Activated T-cell treated with anti-CD3 and anti-CD28 coated beads for 4 hours (primary cell): ENCODE measurements at places on chromosomes 1 and 21.

DNA sequence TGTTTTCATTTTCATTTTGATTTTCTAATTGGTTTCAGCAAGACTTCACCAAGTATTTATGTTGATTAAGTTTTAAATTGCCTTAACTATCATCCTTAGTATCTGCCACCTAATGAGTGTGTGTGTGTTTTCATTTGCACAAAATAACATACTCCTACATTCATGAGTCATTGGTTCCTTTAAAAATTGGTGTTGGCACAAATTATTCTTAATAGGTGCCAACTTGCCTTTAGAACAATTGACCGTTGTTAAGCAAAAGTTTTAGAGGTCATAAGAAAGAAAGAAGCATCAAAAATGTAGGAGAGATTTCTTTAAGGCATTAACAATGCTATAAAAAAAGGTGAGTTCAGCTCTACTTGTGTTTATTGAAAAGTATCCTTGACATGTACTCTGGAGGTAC is 77.5 kb downstream of the FNBP1L start:
- DNase-seq, result no peak

GRCh38 chr1:159854116-159854692 is 8.3 kb downstream of the VSIG8 start:
- DNase-seq, result peak; percentile 3

DNA sequence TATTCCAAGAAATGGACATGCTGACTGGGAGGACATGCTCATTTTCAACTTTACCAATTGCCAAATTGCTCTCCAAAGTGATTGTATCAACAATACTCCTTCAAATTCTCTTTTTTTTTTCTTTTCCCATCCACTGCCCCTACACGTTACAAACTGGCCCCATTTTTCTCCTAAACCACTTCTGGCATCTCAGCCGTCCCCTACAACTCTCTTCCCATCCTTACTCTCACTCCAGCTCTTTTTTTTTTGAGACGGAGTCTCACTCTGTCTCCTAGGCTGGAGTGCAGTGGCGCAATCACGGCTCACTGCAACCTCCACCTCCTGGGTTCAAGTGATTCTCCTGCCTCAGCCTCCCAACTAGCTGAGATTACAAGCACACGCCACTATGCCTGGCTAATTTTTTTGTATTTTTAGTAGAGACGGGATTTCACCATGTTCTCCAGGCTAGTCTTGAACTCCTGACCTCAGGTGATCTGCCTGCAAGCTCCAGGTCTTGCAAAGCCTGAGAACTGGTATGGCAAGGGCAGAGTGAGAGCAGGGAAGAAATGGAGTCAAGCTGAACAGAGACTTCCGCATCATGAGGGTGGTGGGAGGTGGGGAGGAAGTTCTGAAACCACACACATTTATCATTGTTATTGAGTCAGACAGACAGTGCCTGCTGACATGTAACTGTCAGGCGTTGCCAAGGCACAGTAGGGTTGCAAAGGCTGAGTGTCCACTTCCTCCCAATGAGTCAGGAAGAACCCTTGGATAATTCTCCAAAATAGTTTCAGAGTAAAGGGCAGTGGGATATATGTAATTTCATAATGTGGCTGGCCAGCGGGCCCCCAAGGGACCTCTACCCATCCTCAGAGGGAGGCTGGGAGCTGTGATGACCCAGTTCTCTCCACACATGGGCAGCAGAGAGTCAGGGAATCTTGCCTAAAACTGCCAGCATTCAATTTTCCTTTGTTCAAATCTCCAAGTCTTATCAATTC is 17.4 kb downstream of the CELA3A start:
- DNase-seq, result peak; percentile 57

DNA sequence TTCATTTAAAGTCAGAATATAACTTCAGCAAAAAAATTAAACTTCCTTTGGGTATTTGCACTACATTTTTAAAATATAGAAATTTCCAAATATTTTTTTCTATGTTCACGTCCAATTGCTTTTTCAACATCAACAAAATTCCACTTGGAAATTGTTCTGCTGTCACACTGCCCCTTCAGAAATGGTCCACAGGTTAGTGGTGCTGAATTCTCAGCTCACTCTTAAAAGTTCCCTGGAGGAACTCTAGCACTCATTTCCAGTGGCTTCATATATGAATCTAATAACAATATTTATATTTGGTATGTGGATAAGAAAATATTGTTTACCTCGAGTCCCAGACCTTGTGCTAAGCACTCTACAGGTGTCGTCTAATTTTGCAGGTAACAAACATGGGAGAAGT is 27.4 kb upstream of the VAV3 start:
- no peak for DNase-seq

GRCh38 chr1:163172596-163172995 is 30.1 kb downstream of the RGS5 start:
- no peak for DNase-seq

DNA sequence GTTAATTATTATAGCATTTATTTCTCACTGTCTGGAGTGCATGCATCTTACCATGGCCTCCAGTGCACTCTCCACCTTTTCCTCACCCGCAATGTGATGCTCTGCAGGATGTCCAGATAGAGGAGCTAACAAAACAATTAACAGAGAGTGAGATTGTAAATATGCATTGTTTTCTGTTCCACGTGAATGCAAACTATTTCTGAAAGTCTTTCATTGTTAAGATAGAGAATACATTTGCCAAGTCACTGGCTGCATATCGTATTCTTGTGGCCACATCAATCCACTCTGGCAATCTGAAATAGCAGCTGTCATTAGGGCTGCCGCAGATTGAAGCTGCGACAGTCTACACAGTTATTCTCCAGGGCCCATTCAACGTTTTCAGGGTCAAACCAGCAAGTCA is 143.8 kb downstream of the DUSP10 start:
- DNase-seq, result no peak

GRCh38 chr1:208190784-208191183 is 53.4 kb downstream of the PLXNA2 start:
- no peak for DNase-seq

DNA sequence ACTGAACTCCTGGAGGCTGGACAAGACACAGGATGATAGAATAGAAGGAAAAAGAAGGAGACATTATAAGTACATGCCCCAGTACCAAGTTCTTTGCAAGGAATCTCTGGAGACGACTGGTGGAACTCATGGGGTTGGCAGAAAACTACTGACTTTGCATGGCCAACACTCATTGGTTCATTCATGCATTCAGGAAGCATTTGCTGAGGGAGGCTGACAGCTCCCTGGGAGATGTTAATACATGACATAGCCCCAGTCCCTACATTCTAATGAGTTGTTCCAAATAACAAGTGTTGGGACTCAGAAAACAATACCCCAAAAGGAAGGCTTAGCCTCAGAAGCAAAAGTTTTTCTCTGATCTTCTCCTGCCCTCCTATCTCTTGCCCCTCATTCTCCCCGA is 172.8 kb upstream of the IRF2BP2 start:
- no peak for DNase-seq

- no peak for DNase-seq
These were observed 66.0 kb upstream of the EFHD2 start for GRCh38 chr1:15343729-15344128.

GRCh38 chr1:66359815-66360214 is 174.1 kb upstream of the SGIP1 start:
- no peak for DNase-seq

GRCh38 chr1:197599789-197600188 is 175.5 kb downstream of the DENND1B start:
- no peak for DNase-seq

- no peak for DNase-seq
These were observed 263.2 kb downstream of the TM2D1 start for GRCh38 chr1:61461406-61462384.

DNA sequence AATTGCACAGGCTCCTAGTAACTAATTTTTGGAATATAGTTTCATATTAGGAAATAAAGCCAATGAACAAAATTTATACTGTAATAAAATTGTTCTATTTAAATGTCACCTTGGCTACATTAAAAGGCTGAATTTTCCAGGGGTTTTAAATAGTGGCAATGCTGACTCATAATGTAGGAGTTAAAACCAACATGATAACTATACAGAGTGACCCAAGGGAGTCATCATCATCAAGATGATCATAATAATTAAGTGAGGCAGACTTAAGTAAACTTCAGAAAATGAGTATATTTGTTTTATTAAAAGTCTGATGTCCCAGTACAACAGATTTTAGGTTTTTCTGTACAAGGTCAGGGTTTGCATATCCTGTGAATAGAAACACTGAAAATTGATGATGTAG is 183.4 kb downstream of the PLPPR4 start:
- no peak for DNase-seq

DNA sequence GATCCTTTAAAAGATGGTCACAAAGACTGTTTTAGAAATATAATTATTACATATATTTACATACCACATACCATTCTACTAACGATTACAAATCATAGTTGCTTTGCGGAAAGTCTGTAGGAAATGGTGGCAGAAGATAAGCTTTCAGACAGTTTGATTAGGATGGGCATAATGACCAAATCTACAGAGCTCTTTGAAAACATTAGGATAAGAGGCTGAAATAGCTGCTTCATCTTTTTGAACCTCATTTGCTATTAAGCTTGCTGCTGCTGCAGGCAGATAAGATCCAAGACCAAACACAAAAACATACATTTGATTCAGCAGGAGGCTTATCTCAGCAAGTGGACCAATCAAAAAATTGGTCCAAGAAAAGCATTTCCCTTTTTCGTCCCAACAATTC is 47.1 kb downstream of the DDAH1 start:
- DNase-seq, result no peak

GRCh38 chr1:73766786-73767348 is 431.1 kb downstream of the LRRIQ3 start:
- no peak for DNase-seq

GRCh38 chr1:3594706-3595377 is 16.5 kb downstream of the MEGF6 start:
- no peak for DNase-seq

DNA sequence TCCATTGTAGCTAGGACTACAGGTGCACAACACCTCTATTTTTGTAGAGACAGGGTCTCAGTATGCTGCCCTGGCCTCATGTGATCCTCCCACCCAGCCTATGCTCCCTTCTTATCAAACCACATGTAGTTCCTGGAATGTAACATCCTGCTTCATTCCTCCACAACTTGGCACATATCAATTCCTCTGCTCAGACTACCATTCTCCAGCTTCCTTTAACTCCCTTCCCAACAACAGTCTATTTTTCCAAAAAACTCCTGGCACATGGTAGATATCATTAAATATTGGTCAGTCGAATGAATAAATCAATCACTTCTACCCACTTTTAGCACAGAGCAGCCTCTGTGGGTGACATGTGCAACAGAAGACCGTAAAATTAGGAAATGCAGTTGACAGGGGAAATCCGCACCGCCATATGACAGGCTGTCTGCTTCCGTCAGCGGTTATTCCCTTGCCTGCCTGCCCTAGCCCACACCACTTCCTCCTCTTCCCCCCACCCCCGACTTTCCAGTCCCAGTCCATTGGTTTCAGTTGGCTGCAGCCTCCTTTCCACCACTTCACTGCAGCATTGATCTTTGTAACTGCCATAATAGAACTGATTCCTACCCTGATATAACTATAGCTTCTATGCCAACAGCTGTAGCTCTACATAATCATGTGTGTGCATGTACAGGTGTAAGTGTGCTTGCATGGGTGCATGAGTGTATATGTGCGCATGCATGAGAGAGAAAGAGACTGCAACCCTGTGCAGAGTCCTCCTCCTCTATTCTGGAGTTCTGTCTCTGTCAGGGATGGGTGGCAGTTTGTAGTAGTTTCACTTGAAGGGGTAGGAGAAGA is 6.8 kb upstream of the AKR1A1 start:
- DNase-seq, result peak; percentile 62

- DNase-seq, result no peak
These were observed 93.4 kb downstream of the KCNK1 start for GRCh38 chr1:233707153-233707879.

DNA sequence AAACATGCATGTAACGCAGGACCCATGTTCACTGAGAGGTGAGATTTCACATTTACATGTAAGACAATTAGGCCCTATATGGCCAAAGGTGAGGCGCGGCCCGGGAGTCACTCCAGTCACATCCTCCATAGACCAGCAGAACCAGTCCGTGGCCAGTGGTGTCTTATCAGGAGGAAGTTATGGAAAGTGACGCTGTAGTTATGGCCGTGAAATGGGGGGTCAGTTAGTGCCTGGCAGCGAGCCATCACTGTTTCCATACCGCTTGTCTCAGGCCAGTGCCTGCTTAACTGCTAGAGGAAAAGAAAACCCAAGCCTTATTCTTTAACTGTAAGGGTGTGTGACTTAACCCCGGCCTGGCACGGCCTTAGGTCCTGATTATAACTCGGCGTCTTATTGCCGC is 6.1 kb downstream of the C1orf159 start:
- DNase-seq, result no peak

- DNase-seq, result no peak
These were observed 5.1 kb upstream of the TMCO4 start for GRCh38 chr1:19804831-19805251.

GRCh38 chr1:33298623-33299277 is 22.1 kb downstream of the A3GALT2 start:
- DNase-seq, result peak; percentile 46

GRCh38 chr1:35773711-35774110 is 3.9 kb upstream of the CLSPN start:
- no peak for DNase-seq

- DNase-seq, result no peak
These were observed 51.4 kb upstream of the KANK4 start for GRCh38 chr1:62370594-62370993.

DNA sequence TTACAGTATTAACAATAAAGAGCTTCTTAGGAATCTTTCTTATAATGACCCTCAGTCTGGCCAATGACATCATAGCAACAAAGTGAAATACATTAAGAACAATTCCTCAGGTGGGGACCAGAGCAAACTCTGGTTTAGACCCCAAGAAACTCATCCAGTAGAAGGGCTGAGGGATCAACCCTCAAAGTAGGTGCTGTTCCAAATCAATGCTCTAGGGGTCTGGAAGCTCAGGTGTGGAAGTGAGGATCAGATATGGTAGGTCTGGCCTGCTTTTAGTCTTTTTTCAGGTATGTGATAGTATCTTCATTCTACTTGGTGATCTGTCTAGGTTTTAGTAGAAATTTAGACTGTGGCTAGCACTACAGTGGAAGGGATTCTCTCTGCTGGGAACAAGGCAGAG is 291.7 kb downstream of the PDE4B start:
- no peak for DNase-seq

- no peak for DNase-seq
These were observed 18.1 kb upstream of the TMEM9 start for GRCh38 chr1:201172326-201172725.

- no peak for DNase-seq
These were observed 16.1 kb downstream of the OXCT2 start for GRCh38 chr1:39754906-39755504.

- peak; percentile 87 for DNase-seq
These were observed 16.5 kb upstream of the AGTRAP start for GRCh38 chr1:11719313-11720032.

DNA sequence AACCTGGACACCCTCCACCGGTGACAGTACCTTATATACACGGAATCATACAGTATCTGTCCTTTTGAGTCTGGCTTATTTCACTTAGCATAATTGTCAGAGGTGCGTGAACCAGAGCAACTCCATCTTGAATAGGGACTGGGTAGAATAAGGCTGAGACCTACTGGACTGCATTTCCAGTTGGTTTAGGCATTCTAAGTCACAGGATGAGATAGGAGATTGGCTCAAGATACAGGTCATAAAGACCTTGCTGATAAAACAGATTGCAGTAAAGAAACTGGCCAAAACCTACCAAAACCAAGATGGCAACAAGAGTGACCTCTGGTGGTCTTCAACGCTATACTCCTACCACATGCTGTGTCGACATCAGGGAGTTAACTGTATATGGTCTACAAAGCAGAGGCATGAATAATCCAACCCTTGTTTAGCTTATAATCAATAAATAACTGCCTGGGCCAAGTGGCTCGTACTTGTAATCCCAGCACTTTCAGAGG is 1.4 kb upstream of the FDPS start:
- no peak for DNase-seq
